CD4-positive, alpha-beta T cell treated with Interleukin-4 for 1 hour (primary cell): ENCODE measurements at places on chromosomes 2 and 18.

DNA sequence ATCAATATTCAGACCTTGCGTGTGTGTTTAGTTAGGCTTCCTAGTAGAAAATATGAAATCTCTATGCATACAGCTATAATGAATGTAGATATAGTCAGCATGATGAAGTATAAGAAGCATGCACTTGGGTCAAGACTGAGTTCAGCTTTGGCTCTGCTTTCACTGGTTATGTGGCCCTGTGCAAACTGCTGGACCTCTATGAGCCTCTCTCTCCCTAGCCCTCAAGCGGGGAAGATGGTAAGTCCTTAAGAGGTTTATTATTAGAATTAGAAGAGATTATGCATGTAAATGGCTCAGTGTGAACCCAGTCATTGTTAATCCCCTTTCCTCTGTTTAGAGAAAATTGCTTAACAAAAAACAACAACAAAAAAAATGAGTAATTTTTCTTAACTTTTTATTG lies 178.8 kb upstream of the NXPH2 start:
- DNase-seq: no peak

GRCh38 chr2:128644718-128645256 lies 326.1 kb upstream of the HS6ST1 start:
- no peak for DNase-seq

GRCh38 chr2:86533589-86533988 lies 29.7 kb downstream of the CHMP3 start:
- no peak for DNase-seq

DNA sequence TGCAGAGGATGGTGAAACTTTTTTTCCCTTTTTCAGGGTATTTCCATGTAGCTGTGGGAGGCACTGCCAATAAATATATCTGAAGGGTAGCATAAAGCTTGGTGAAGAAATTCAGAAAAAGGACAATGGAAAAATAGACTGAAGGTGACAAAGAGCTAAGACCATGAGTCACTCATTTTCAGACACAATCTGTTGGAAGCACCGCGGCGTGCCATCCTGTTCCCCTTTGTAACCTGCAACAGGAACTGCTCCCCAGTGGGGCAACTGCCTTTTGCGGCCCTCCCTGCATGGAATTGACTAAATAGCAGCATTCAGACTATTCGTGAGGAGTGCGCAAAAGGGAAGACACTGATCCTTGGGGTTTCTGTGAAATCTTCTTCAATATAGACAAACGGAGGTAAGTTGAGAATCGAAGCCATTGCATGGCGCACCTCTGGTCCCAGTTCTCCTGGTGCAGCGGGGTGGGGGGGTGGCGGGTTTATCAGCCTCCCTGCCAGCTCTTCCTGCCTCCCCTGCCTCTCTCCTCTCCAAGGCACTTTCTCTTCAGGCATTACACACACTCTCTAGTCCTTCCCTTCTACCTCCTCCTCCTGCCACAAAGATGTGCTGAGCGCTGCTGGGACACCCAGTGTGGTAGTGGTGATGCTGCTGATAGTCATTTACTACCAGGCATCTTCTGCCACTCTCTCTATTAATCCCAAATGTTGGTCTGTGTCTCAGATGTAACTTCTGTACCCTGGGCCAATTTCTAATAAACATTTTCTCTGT lies 126.2 kb upstream of the TMEM200C start:
- no peak for DNase-seq

DNA sequence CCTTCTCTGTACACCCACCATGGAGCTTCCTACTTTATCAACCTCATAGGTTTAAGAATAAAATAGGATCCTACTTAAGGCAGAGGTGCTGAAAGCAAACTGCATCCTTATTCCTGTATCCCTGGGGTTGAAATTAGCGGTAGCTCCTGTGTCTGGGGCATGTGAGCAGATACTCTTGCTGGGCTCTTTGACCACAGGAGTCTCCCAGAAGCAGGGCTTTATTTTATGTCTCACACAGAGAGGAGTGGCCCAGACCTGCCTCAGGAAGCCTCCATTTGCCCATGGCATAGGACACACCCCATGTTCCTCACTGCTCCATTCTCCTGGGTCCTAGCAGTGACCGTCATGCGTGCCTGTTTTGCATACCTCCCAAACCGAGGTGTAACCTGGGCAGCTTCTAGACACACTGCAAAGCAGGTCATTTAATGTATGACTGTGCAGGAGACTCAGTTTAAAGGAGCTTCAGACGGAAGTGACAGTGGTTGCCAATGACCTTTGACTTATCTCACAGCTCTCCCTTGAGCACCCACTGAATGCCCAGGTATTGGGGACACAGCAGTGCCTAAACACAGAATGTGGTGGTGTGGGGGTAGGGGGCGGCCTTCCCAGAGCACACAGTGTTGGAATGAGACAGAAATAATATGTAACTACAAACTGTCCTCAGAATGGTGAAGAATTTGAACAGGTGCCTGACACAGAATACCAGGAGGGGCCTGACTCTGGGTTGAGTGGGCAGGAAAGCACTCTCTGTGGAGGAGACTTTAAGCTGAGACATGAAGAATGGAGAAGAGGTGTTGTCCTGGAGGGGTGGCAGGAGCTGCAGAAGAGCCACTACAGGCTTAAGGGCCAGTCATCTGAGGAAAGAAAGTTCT lies 3.7 kb downstream of the TMEM37 start:
- no peak for DNase-seq

- no peak for DNase-seq
These were observed 7.6 kb downstream of the GPATCH11 start for GRCh38 chr2:37091873-37092272.

DNA sequence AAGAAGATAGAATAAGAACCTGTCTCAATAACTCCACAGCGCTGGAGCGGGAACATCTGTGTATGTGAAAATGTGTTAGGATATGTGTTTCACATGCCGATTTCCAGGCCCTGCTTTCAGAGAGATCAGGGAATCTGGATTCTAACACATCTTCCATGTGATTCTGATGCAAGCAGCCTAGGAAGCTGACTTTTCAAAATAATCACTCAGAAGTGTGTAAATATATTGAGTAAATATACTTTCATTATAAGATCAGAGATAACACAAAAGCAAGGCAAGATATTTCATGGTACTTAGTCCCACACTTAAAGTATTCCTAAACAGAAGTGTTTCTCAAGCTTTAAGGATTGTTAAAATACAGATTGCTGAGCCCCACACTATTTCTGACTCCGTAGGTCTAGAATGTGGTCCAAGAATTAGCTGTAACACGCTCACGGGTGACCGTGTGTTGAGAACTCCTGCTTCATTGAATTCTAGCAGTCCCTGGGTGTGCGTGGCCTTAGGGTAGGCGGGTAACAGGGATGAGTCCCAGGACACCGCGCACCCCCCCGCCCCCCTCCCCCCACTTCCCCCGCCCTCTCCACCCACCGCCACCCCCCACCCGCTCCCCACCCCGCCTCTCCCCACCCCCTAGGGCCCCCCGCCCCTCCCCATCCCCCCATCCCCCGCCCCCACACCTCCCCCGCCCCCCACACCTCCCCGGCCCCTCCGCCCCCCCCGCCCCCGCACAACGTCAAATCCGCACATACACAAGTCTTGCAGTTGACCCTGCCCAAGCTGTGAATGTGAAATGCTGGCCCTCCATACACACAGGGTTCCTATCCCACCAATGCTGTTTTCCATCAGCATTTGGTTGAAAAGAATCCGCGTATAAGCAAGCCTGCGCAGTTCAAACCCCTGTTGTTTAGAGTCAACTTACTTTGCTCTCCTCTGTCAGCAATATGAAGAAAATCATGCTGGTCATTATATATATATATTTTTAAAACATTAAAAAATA lies 94.2 kb upstream of the SLC39A10 start:
- peak; percentile 26 for DNase-seq

DNA sequence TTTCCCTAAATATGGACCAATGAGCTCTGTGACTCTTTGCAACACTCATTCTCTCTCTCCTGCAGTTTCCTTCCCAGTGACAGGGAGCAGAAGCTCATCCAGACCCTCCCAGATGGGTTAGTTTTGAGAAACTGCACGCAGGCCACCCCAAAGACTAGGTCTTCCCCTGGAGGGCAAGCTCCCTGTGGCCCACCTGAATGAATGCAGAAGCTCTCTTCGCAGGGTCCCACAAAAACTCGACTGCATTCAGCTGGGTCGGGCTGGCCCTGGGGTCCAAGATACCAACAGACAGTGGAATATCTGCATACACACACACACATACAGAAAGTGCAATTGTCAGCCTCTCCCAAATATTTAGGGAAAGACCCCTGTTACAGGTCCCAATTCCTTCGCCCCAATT lies 37.0 kb downstream of the TFCP2L1 start:
- DNase-seq: no peak

GRCh38 chr2:171139860-171140259 lies 20.8 kb downstream of the TLK1 start:
- DNase-seq: no peak

DNA sequence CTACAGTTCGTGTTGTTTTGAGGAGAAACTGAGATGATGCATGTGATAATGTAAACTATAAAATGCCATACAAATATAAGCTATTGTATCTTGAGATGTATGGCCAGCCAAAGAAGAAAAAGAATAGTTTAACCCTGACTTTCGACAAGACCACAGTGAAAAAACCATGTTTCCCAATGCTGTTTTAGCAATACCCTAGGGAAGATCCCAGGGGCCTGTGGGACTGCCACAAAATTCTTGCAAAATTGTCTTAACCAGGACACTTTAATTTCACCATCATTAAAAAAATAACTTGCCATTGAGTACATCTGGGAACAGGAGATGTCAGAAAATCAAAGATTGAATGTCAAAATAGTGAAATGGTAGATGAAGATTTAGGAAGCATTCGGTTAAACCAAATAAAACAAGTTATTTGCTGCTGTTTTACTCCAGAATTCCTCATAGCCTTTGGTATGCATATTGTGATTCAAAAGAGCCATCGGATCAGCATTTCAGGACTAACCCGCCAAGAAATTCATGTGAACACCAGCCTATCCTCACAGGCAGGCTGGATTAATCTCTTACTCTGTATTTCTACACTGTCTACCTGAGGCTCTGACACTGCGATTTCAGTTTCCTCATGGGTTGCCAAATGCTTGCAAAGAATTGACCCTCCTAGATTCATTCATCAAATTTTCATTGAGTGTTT lies 49.0 kb upstream of the SP3 start:
- no peak for DNase-seq

- DNase-seq: peak; percentile 88
These were observed 80.7 kb upstream of the LDLRAD4 start for GRCh38 chr18:13137670-13138419.

DNA sequence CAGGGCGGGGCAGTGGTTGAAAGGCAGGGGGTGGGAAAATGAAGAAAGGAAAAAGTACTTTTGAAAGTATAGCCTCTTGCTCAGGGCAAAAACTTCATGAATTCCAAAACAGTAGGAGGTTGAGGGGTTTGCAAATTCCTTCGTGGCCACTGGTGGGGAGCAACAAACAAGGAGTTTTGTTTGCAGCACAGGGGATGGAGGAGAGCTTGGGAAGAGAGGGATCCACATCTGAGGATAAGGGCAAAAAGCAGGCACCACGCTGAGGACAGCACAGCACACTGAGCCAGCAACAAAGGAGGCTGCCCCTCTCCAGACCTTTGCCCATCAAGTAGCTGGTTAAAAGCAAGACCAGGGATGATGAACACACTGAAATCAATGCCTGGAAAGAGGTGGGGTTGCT lies 148.9 kb downstream of the TCF4 start:
- DNase-seq: no peak

GRCh38 chr2:208545403-208546042 lies 138.9 kb downstream of the PTH2R start:
- DNase-seq: no peak

DNA sequence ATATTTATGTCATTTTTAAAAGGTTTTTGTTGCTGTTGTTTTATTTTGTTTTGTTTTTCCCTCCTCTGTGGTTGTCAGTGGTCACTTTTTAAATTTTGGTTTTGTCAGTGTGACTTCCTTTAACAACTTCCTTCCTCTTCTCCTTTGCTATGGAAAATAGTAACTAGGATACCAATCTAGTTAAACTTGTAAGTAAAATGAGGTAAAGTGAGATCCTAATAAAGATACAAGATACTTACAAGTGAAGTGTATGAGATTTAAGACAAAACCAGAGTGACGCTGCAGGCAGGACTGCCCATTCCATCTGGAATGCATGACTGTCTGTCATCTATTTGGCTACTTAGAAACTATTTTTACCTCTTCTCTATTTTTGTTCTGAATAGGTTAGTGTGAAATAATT lies 30.6 kb upstream of the CREB1 start:
- peak; percentile 22 for DNase-seq

GRCh38 chr18:45851161-45851925 lies 25.9 kb downstream of the SIGLEC15 start:
- DNase-seq: no peak

DNA sequence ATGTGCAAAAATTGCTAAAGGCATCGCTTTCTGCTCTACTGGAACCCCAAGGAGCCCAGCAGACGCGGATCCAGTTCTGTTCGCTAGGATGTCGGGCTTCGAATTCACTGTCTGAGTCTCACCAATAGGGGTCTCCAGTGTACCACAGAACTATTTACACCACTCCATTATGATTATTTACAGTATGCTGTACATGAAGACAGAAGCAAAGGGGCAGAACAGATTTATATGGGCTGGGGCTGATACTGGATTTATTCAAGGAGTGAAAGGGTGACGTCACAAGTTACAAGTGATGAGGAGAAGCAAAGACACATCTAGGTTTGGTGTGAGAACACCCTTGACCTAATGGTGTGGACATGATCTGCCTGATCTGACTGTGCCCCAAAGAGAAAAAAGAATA lies 185.3 kb upstream of the ATP5MC3 start:
- DNase-seq: peak; percentile 31

- DNase-seq: no peak
These were observed 98.1 kb downstream of the ANTXR1 start for GRCh38 chr2:69111076-69111475.

GRCh38 chr2:216216951-216217903 lies 108.1 kb downstream of the XRCC5 start:
- no peak for DNase-seq

GRCh38 chr18:75324686-75325257 lies 102.7 kb downstream of the SMIM21 start:
- no peak for DNase-seq

GRCh38 chr18:28846958-28847357 lies 670.0 kb upstream of the CDH2 start:
- DNase-seq: no peak

GRCh38 chr2:20633794-20634506 lies 16.9 kb downstream of the HS1BP3 start:
- DNase-seq: no peak

- DNase-seq: no peak
These were observed 182.5 kb upstream of the HS6ST1 start for GRCh38 chr2:128501006-128501690.

DNA sequence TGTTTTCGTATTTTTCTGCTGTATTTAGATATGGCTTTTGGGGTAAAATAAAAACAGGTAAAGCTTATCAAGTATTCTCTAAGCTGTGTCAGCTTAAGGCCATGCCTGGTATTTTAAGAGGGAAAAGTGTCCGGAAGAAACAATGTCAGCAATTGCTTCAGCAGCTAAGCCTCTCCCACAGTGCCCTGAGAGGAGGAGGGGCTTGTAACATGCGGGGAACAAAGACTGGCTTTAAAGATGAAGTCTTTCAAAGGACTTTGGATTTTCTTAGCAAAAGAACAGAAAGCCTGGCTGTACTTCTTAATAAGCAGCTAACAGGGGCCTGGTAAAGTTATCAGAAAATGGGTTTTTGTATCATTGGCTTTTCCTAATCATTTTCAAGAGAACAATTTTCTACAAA lies 102.8 kb downstream of the PXDN start:
- DNase-seq: no peak

- no peak for DNase-seq
These were observed 102.1 kb downstream of the PXDN start for GRCh38 chr2:1642066-1642861.

- DNase-seq: no peak
These were observed 35.2 kb downstream of the ZNF516 start for GRCh38 chr18:76459687-76460350.
